Stimulated activated CD8-positive, alpha-beta memory T cell treated with anti-CD3 and anti-CD28 coated beads, Interleukin-4, amount 100 ng/mL, for 1 hour (primary cell): ENCODE measurements at places on chromosomes 2 and 18.

GRCh38 chr2:24084386-24085199 is at the start of gene TP53I3:
TP53I3 (minus strand) TSS chr2:24084834; CDS start chr2:24084326, 508 bp downstream.
- DNase-seq = peak; percentile 66

GRCh38 chr18:43877616-43878321 is 600.5 kb upstream of the SYT4 start:
- DNase-seq = no peak

GRCh38 chr2:168312036-168312822 is 64.8 kb upstream of the STK39 start:
- DNase-seq = no peak

- DNase-seq = no peak
These were observed 678.1 kb upstream of the SLC8A1 start for GRCh38 chr2:41129988-41130387.

GRCh38 chr2:196168181-196168580 is 3.2 kb downstream of the STK17B start:
- DNase-seq = no peak

- no peak for DNase-seq
These were observed 31.4 kb downstream of the AQP12A start for GRCh38 chr2:240722796-240723735.

DNA sequence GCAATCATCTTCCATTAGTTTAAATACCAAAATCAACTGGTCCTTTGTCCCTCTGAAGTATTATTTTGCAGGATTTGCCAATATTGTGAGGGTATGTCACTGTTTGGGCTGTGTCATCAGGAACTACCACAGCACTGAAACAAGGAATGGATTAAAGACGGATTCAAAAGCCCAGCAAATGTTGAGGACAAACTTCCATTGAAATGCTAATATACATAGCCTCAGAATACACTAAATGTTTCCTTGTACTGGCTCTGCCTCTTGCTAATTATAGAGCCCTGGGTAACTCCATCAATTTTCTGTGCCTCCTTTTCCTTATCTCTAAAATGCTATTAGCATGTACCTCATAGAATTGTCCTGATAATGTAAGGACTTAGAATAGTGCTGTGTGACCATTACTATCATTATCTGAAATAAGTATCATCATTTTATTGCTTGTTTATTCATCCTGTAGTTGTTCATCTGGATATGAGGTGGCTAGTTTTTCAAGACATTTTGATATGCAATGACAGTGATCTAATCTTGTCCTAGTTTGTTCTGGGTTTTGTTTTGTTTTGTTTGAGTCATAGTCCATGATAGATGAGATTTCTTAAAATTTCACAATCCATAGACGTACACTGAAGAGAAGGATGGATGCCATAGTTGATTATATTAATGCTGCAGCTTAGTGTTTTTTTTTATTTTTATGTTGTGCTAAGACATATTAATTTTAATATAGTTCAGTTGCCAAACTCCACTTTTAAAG is 333.4 kb upstream of the KCNH7 start:
- DNase-seq = no peak

- no peak for DNase-seq
These were observed 48.5 kb downstream of the SOCS6 start for GRCh38 chr18:70337139-70337972.

- no peak for DNase-seq
These were observed 8.3 kb upstream of the CTIF start for GRCh38 chr18:48530399-48531081.

- peak; percentile 72 for DNase-seq
These were observed 51.2 kb upstream of the ALPP start for GRCh38 chr2:232327105-232328031.

DNA sequence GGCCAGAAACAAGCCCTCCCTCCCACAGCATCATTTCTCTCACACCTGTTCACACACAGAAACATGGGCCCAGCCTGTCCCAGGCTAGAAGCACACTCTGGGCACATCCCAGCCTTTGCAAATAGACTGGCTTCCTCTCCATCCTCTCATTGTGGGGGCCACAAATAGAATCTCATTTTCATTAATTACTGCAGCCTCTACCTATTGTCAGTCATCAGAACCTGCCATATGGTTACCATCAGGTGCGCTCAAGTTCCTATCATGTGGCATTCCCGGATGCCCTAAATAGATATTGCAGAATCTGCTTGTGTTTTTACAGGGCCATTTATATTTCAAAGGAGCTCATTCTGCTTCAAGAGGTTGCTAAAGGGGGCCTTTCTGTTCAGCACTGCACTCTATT is 460.7 kb downstream of the BCL11A start:
- DNase-seq = no peak

- no peak for DNase-seq
These were observed 894.7 kb downstream of the TMEM182 start for GRCh38 chr2:103656558-103656957.

DNA sequence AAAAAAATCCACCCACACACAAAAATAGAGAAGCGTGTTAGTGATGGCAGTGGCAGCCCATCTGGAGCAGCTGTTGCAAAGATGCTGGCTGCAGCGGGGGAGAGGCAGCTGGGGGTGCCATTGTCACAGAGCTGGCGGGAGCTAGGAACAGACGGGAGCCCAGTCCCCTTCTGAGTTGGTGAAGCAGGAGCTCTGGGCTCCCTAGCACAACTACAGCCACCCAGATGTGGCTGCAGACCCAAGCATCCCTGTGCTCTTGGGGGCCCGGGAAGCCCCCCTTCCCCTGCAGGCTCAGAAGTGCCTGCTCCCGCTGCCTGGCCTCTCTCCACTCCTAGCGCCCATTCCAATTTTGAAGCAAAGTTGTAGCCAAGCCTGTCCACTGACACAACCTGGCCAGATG is 366.6 kb upstream of the MC4R start:
- DNase-seq = no peak

DNA sequence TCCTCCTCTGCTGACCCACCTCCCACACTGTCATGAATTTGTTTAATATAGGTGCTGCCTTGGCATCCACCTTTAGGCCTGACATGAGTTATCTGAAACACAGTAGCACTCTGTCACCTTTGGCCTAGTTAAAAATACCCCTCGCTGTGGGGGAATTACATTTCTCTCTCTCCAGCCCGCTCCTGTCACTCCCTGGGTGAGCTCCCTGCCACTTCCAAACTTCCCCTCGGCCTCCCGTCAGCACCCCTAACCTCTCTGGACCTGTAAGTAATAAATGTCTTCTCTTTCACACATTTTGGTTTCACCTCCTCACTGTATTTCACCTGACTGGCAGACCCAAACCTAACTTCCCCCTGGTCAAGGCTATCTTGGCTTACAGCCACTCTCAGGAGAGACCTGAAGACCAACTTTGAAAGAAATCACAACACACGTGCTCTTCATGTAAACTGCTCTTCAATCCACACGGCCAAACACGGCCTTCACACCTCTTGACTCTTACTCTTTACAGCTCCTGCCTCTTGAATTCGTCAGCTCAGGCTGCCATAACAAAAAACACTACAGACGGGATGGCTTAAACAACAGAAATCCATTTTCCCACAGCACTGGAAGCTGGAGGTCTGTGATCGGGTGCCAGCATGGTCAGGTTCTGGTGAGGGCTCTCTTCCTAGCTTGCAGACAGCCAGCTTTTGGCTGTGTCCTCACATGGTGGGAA is 28.3 kb downstream of the REEP1 start:
- no peak for DNase-seq

DNA sequence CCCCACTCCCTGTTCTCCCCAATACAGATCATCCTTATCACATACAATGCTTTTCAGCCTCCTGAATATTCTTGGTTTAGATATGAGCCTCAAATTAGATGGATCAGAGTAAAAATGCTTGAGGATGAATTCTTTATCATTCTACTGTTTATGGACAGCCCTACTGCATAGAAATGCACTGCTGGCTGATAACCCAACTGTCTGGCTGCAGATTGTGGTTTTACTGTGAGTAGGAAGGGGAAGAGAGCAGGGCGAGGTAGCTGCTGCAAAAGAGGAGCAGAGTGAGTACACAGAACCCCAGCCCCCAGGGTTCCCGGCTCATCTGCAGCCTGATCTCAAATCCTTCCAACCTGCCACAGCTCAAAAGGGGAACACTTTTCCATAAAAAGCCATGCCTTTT is 29.4 kb upstream of the NCOA1 start:
- DNase-seq = no peak

DNA sequence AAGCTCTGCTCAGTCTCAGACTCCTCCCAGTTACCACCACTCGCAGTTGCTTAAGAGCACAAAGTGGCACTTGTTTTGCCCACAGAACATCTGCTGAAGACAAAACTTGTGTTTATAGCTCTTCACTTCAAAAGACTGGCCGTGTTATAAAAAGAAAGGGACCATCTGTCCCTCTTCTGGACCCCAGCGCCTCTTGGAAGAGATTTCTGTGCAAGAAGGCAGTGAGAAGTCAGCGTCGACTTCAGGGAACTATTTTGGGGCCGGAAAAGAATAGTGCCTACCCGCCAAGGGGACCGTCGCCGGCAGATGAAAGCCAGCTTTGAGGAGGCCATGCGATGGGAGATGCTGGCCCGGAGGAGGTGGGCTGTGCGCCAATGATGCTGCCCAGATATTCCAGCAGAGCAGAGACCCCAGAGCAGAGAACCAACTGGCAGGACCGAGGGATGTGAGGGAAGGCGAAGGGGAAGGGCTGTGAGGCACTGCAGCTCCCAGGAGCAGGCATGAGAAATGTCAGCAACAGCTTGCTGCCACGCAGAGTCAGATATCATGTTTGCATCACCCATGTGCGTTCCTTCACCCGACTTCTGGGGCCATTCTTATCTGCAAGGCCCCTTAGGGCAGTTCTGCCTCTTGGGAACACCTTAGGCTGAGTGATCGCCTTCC is 270.9 kb downstream of the ATAD2B start:
- DNase-seq = no peak

DNA sequence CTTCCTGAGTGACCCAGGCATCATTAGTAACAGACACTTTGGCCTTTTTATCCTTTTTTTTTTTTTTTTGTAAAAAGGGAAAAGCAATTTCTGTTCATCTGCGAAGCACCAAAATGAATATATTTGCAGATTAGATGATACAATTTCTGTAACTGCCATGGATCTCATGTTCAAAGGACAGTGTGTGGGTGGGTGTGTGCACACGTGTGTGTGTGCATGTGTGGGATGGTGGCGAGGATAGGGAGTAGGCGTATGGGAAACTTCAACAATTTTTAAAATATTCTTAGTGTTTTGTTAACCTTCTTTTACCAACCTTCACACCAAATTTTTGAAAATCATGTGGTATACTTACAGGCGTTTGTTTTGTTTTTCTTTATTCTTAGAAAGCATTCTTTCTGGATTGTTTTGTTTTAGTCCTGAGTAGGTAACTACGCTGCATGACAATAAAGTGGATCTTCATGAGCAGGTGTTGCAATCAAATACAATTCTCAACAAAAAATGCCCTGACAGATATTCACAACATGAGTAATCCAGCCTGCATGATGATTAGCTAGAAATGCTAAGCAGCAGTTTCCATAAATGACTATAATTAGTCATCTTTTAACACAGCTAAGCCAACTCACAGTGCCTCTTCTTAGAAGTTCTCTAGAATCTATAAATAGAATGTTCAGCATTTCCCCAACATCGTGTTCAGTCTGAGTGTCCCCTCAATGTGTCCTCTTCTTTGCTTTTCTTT is 53.5 kb upstream of the RMDN2 start:
- DNase-seq = no peak

DNA sequence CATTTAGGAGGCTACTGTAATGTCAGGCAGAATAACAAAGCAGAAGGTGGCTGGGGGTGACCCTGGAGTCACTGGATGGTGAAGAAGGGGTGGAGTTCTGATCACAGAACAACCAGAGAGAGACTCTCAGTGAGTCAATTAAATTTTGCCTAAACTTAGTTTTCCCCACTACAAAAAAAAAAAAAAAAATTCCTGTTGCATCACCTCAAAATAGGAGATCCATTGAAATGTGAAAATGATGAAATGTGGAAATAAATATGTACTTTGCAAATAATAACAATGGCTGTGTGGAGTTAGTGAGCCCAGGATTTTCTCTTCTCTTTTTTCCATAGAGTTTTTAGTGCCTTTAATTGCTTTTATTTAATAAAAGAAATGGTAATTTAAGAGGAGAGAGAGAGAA is 165.5 kb downstream of the GFPT1 start:
- no peak for DNase-seq

- no peak for DNase-seq
These were observed 203.9 kb downstream of the C1D start for GRCh38 chr2:67858886-67859285.

DNA sequence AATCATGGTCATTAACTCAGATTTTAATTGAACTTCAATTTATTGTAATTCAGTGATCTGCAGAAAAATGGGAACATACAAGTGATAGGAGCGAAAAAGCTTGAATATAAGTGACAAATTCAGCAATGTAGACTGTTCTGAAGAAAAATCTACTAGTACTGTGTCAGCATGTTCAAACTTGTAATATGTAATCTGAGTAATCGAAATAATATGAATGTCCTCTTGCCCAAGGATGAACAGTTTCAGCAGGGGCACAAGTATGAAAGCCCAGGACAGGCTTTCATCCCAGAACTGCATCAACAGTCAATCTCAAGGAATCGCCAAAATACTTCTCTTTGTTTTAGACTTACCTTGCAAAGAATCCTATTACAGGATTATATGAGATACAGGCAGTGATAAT is 1110.5 kb downstream of the LRP1B start:
- DNase-seq = no peak

DNA sequence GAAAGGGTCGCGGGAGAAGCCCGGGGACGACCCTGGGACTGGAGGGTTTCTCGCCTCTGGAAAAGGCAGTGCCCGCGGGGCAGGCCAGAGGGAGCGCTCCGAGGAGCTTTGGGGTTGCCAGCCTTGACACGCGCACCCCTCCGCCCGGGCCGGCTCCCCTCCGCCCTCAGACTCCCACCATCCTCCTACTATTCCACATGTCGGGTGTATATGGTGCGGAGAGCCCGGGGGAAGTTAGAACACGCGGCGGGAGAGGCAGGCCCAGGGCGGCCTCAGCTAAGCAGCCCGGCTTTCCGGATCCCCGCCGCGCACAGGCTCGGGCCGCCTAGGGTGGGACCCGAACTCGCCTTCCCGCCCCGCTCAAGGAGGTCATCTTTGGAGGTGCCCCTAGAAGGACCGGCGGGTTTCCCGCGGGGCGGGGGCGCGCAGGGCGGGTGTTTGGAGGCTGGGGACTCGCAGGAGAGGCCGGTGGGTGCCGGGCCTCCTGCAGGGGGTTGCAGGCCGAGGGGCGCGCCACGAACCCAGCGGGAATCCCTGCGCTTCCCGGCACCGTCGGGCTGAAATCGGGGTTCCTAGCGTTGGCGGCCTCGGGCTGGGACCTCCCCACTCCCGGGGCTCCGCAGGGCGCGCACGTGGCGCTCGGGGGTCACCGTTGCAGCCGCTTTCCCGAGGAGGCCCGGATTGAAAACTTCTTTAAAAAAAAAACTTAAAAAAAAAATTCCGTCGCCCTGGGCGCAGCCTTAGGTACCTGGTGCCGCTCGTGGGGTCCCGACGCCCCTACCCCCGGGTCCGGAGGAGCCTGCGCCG is 3.7 kb downstream of the NFATC1 start:
- DNase-seq = no peak
